ENCODE measurements at places on chromosomes 5 and 9. TPM values are rescaled to one million over a fixed set of nuclear protein-coding genes. Genes with fewer than 3 reads are reported as not detected.

Gene ADGRD2
- total RNA-seq: not detected

Gene PCDHGA4
- 0.27 TPM for total RNA-seq

Gene CER1
- not detected for total RNA-seq

- H3K4me1 ChIP-seq: no peaks in the 10 kb centered on the region
- peaks cover under 1% of the 10 kb centered on the region for H3K27me3 ChIP-seq
- H3K4me3 ChIP-seq: no peak overlapping the region
- no peak overlapping the region for H3K27ac ChIP-seq
Observed at GRCh38 chr9:126947529-126947928, 32.9 kb downstream of the RALGPS1 start.

- peaks cover 7% of the 10 kb centered on the region for H3K4me1 ChIP-seq
- no peak for DNase-seq
- no peak overlapping the region for H3K27ac ChIP-seq
Observed at GRCh38 chr9:90504486-90504885, 138.1 kb downstream of the DIRAS2 start.

- peaks cover 17% of the 10 kb centered on the region for H3K4me1 ChIP-seq
- no peaks in the 10 kb centered on the region for H3K27me3 ChIP-seq
- no peak for DNase-seq
- no peak overlapping the region for H3K27ac ChIP-seq
Observed at GRCh38 chr9:83936523-83936922, 15.3 kb upstream of the KIF27 start.

DNA sequence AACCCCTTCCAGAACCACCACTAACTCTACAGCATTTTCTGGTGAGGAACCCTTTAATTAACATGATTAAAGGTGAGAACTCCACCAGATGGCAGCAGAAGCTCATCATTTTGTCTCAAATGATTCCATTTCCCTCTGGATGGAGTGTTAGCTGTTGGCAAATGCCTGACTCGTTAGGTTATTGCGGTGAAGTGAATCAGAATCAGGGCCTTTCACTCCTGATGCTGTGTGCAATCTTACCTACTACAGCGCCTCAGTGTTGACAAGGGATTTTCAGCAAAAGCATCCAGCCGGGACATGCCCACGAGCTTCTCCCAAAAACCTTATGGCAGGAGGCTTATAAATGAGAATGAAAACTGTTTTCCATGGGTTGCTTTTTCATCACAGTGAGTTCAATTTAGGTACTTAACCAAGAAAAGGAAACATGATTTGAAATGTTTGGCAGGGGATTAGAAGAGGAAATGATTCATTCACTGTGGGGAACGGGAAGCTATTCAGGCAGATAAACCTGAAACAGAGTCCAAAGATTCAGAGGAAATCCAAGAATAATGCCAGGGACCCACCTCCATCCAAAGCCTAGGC, 48.0 kb upstream of the CAST start:
- peak overlapping the region; percentile 85 for H3K27ac ChIP-seq
- peaks cover 10% of the 10 kb centered on the region for H3K4me1 ChIP-seq
- no peaks in the 10 kb centered on the region for H3K36me3 ChIP-seq
- no peak for DNase-seq
